IPS DF 19.7 (cell line): ENCODE measurements at places on chromosomes 7 and 10.

DNA sequence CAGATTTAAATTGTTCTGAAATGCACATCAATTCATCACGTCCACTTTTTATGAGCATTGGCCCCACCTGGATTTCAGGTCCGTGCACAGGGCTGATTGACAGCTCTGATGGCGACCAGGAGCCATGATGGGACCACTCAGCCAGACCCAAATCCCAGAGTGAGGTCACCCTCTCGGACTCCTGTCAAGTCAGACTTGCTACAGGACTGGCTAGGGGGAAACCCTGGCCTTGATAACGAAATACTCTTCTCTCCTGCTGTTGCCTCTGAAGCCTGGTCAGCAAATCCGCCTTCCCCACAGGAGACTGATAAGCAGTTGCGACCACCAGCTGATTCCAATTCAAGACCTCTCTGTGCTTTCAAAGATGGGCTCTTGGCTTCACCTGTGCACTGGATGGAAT, 76.4 kb downstream of the CARD11 start:
- no peak for DNase-seq

GRCh38 chr7:105675934-105676371, 94.7 kb upstream of the EFCAB10 start:
- DNase-seq: no peak

DNA sequence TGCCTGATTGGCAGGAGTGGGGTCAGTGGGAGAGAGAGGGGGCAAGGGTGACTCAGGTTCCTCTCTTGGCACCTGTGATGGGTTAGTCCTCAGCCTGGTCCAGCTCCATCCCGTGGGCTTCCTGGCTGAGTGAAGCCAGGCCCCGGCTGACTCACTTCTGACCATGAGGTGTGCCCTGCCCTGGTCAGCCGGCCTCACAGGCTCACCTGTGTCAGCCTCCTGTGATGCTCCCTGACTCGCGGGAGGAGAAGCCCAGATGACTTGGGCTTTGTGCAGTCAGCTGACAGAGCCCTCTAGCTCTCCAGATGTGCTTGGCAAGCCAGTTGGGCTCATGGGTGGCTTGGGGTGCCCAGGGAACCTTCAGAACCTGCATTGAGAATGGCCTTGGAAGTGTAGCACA, 16.0 kb upstream of the PPIF start:
- DNase-seq: no peak

DNA sequence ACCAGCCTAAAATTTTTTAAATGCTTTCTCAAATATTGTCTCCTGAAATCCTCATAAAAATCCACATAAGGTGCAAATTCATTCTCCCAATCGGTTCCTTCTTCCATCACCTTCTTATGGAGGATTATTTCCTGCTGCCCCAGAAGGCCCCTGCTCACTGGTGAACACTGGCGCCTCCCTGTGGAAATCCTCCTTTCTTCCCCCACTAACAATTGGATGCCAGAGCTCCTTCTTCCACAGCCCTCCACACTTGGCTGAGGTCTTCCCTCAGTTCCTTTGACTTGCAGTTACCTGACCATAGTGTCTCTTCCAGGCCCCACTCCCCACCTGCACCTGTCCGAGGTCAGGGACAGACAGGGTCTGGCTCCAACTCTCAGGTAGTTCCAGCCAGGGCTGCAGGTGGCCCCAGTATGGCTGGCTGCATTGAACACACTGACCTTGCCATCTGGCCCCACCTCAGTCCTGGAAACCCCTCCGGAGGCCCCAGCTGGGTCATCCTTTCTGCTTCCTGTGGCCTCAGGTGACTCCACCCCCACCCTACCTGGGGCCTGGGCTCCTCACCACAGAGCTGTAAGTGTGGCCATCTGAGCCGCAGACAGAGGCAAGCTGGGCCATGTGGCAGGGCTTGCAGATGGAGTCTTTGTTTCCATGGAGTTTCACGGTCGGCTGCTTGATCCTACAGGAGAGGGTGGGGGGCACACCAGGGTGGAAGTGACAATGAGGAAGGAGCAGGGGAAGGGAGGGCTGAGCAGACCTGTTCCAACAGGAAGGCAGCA, 18.4 kb downstream of the SPOCK2 start:
- DNase-seq: no peak

GRCh38 chr10:43111921-43112607, 26.2 kb upstream of the CSGALNACT2 start:
- no peak for DNase-seq

DNA sequence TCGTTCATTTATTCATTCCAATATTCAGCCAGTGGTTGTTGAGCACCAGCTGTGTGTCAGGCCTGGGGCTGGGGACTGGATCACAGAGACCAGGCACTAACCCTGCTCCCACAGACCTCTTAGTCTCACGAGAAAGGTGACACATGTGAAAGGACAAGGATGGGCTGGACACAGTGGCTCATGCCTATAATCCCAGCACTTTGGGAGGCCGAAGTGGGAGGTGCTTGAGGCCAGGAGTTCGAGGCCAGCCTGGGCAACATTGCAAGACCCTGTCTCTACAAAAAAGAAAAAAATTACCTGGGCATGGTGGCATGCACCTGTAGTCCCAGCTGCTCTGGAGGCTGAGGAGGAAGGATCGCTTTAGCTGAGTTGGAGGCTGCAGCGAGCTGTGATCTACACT, 105.9 kb upstream of the SDK1 start:
- no peak for DNase-seq

GRCh38 chr10:35378541-35379210, 42.4 kb downstream of the CCNY start:
- DNase-seq: no peak

GRCh38 chr10:18450298-18450697, 201.1 kb downstream of the NSUN6 start:
- no peak for DNase-seq

- DNase-seq: no peak
Observed at GRCh38 chr7:3092468-3092867, 48.8 kb upstream of the CARD11 start.

DNA sequence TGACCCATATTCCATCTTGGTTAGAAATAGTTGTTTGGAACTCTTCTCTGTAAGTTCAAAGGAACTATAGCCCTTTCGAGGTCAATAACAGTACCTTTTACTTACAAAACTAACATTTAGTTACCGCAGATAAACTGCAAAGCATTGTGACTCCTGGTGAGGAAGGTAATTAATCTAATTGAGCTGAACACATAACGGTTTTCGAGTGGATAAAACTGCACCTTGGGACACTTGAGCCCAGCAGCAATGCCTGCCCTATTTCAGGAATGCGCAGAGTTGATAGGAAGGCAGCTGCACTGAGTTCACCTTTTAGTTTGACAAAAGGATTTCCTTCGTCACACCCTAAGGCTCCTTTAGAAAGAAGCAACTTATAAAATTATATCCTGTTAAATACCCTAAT, 75.4 kb downstream of the JAZF1 start:
- DNase-seq: no peak

- no peak for DNase-seq
Observed at GRCh38 chr10:69899727-69900595, 98.3 kb downstream of the COL13A1 start.

- DNase-seq: no peak
Observed at GRCh38 chr7:11203224-11203623, 229.6 kb downstream of the PHF14 start.

GRCh38 chr10:116803451-116804249, 45.6 kb upstream of the ENO4 start:
- DNase-seq: no peak

GRCh38 chr10:17134737-17135260, 5.2 kb upstream of the CUBN start:
- no peak for DNase-seq

DNA sequence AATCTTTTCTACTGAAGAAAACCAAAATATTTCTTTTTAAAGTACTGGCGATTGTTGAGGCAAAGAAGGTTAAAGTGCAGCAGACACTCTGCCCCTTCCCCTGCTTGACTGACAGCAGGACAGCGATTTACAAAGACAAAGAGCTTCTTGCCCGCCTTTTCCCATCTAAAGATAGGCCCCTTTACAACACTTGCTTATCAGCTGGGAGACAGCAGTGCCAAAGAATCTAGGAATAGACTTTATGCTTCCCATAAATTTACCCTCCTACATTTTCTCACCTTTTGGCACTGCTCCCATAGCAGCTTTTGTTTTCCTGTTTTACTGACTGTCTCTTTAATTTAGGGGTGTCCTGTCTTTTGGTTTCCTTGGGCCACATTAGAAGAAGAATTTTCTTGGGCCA, 824.1 kb downstream of the CCSER2 start:
- no peak for DNase-seq

- DNase-seq: no peak
Observed at GRCh38 chr10:132237871-132238270, 51.1 kb downstream of the DPYSL4 start.

DNA sequence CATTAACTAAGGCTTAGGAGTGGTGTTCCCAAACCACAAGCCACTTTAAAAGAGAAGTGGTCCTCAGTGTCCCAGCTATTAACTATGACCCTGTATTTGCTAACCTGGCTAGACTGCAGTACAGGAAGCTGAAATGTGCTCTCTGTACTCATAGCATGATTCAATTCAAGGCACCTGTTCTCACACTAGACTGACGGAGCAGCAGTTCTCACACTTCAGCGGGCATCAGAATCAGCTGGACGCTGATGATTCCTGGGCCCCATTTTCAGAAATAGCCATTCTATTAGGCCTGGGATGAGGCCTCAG, 24.5 kb upstream of the MSRB2 start:
- DNase-seq: no peak

- no peak for DNase-seq
Observed at GRCh38 chr10:126496771-126497545, 108.7 kb upstream of the ADAM12 start.

- no peak for DNase-seq
Observed at GRCh38 chr7:31110331-31111108, 58.4 kb downstream of the ADCYAP1R1 start.
